Coronary artery (tissue), 2 donors: ENCODE measurements at places on chromosomes 5 and 9.

GRCh38 chr9:136631038-136632000, 31.4 kb upstream of the EGFL7 start:
- no peak for DNase-seq

- DNase-seq = no peak
Observed at GRCh38 chr9:99172124-99173091, 49.3 kb downstream of the ALG2 start.

GRCh38 chr5:8376478-8376877, 507.5 kb downstream of the MTRR start:
- no peak for DNase-seq

- no peak for DNase-seq
Observed at GRCh38 chr9:109083813-109084405, 35.8 kb downstream of the TMEM245 start.

GRCh38 chr9:113184539-113184938, 33.7 kb downstream of the SLC31A2 start:
- no peak for DNase-seq

- no peak for DNase-seq
Observed at GRCh38 chr5:180350711-180351465, 2.2 kb downstream of the GFPT2 start.

DNA sequence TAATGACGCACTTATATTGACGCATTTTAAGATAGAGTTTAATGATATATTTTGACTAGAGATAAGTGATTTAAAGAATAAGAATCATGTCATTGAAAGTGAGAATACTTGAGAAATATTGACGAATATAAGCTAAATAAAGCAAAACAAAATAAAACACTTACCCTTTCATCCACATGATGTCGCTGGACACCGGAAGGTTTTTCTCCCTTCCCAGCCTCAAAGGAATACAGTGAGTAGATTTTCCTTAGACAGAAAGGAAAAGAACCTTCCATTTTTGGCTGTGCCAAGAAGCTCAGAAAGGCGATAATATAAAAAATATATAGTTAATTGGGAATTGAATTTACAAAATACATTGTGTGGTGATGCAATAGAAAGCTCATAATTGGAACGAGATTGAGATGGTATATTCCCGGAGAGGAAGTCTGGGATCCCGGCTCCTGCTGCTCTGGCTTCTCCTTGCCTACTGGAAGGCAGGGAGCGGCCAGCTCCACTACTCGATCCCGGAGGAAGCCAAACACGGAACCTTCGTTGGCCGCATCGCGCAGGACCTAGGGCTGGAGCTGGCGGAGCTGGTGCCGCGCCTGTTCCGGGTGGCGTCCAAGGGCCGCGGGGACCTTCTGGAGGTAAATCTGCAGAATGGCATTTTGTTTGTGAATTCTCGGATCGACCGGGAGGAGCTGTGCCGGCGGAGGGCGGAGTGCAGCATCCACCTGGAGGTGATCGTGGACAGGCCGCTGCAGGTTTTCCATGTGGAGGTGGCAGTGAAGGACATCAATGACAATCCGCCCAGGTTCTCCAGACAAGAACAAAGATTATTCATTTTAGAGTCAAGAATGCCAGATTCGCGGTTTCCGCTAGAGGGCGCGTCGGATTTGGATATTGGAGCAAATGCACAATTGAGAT, at the start of gene PCDHA5:
TSS of gene PCDHA5 (plus strand) at position 239 of the 906 bp plus-strand sequence.
- DNase-seq = no peak

DNA sequence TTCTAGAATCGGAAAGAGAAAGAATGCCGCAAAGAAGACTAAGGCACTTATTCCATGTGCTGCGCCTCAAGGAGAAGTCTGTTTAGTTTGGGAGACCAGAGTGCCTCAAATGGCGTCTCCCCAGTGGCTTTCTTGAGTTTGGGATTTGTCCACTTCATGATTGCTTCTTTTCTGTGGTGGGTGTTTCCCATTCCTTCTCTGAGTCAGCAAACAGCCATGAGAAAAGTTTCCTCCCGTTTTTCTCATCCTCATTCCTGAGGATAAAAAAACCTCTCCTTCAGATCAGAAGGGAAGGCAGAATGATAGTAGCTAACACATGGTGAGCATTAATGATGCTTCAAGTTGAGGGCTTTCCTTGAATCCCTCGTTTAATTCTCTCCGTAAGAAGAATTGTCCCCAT, 275.9 kb upstream of the WWC1 start:
- DNase-seq = no peak

GRCh38 chr5:53343187-53343586, 137.2 kb upstream of the FST start:
- DNase-seq = no peak

GRCh38 chr9:72396247-72397091, 31.5 kb upstream of the ZFAND5 start:
- DNase-seq = no peak

DNA sequence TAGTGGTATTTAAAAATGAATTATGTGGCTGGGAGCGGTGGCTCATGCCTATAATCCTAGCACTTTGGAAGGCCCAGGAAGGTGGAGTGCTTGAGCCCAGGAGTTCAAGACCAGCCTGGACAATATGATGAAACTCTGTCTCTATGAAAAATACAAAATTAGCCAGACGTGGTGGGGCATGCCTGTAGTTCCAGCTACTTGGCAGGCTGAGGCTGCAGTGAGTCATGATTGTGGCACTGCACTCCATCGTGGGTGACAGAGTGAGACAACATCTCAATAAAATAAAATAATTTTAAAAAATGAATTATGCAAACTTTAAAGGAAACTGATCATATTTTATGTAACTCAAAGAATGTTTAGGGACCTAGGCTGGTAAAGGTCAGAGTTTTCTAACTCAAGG, 310.8 kb upstream of the DMRT1 start:
- DNase-seq = no peak

DNA sequence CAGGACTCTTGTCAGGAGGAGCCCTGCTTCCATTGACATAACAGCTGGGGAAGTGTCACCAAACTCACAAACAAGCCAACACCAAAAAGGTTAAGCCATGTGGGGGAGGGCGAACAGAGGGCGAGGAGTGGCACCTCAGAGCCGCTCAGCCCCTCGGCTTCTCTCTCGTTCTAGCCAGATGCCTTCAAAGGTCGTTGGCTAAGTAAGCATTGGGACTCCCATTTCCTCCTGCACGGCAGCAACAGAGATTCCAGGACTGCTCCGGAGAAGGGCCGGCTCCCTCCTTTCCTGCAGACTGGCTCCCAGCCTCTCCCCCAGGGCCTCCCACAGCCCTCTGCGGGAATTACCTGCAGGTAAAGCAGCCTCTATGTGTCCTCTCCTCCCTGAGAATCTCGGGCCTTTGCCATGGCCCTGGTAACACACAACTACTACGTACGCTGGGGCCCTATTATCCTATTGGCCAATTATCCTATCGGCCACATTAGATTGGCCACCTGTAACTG, 52.1 kb upstream of the RNU6ATAC start:
- no peak for DNase-seq

DNA sequence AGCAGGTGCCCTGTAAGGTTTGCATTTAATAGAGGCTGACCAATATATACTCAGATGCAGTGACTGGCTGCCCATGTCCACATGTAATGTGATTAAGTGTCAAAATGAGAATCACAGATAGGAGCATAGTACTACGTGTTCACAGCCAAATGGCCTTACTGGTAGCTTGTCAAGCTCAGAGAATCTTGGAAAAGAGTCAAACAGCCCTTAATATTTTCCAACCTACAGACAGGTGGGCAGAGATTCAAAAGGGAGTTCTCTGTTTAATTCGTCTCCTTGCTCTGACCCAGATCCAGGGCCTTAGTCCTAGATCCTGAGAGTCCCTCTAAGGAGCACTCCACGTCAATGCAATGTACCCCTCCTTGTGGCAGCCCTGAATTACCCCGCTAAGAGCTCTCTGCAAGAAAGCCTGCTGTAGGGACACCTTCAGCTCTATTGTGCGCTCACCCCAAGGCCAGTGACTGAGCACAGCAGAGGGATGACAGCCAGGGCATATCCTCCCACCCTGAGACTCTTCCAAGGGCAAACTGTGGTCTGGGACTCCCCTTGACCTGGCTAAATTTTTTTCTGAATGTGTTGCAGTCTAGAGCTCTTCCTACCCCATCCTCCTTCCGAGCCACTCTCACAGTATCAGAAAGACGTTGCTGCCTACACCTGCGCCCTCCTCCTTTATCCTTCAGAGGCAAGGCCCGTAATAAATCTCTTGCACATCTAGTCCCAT, 159.2 kb downstream of the SNCAIP start:
- no peak for DNase-seq

DNA sequence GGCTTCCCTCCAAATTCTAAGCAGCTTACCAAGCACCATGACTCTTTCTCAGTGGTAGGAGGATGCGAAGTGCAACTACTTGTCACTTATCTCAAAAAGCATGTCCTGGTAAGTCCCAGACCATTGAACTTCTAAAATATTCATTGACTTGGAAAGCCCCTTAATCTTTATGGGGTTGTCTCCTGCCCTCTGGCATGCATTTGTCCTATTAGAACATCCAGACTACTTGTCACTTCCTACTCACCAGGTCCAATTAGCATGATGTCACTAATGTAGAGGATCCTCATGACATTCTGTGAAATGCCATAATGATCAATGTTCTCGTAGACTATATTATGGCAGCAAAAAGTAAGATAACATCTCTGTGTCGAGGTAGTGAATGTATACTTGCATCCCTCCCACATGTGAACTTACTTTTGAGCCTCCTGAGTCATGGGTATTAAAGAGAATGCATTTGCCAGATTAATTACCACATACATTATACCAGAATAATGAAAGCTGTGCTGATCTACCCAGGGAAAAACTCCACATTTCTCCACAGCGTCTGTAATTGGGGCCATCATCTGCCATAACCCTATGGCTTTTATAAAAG, 63.5 kb upstream of the RAD23B start:
- no peak for DNase-seq
